Activated CD8-positive, alpha-beta memory T cell treated with anti-CD3 and anti-CD28 coated beads for 36 hours (primary cell): ENCODE measurements at places on chromosomes 2 and 18. TPM values are rescaled to one million over a fixed set of nuclear protein-coding genes. Genes with fewer than 3 reads are reported as not detected.

The SCN1A gene
- not detected for total RNA-seq

The MC2R gene
- not detected for total RNA-seq

The CTAGE1 gene
- total RNA-seq = not detected

The FEV gene
- not detected for total RNA-seq

The FNDC4 gene
- total RNA-seq = not detected

The CNDP2 gene
- total RNA-seq = 213 TPM

The GPR39 gene
- not detected for total RNA-seq

The MAPK4 gene
- total RNA-seq = not detected
